Stimulated activated CD8-positive, alpha-beta memory T cell treated with anti-CD3 and anti-CD28 coated beads, Interleukin-12 subunit alpha, Interleukin-12 subunit beta, amount 100 ng/mL, for 1 hour (primary cell): ENCODE measurements at places on chromosomes 1 and 21.

- peak; percentile 27 for DNase-seq
Measured at GRCh38 chr1:20732071-20732587, 374 bp downstream of the SH2D5 start.

GRCh38 chr1:224816062-224816461, 113.4 kb upstream of the DNAH14 start:
- DNase-seq, result no peak

- no peak for DNase-seq
Measured at GRCh38 chr1:9271861-9272595, 20.7 kb upstream of the SPSB1 start.

DNA sequence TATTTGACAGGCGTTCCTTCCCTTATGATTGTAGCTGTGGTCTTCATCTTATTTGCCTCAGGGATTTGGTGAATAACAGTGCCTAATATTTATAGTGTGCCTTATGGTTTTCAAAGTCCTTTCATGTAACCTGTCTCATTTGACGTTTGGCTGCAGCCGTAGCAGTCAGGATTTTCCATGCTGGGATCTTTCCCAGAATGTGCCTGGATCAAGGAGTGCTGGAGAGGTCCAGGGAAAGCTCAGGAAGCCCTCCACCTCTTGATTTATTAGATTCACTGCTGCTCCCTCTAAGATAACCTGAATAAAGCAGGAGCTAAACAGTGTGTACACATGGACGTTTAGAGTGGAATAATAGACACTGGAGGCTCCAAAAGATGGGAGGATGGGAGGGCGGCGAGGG, 5.2 kb downstream of the C1orf21 start:
- no peak for DNase-seq

DNA sequence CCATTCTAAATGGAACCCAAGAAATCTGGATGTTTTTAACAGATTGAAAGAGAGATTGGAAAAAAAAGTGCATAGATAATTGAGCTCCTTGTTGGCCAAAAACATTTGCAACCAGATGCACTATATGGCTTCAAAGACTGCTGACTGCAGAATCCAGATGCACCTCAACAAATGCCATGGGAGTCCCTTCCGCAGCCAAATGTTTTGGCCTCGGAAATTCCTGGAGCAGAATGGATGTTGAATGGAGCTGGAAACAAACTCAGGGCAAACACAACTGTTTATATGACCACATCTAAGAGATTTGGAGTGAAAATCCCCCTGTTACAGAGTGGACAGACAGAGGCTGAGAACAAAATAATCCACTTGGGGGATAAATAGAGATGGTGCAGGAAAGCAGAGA, 285.0 kb upstream of the NFIA start:
- no peak for DNase-seq

- no peak for DNase-seq
Measured at GRCh38 chr21:33942426-33942825, 26.8 kb upstream of the ATP5PO start.

DNA sequence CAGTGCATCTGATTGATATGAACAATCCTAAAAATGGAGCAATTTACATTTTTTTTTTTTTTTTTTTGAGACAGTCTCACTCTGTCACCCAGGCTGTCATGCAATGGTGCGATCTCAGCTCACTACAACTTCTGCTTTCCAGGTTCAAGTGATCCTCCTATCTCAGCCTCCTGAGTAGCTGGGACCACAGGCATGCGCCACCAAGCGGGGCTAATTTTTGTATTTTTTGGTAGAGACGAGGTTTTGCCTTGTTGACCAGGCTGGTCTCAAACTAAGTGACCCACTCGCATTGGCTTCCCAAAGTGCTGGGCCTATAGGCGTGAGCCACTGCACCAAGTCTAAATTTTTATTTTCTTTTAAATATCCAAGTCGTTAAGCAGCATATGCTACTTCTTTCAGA, 109.0 kb downstream of the FAF1 start:
- DNase-seq, result no peak
